ENCODE measurements at places on chromosomes 3 and 15.

DNA sequence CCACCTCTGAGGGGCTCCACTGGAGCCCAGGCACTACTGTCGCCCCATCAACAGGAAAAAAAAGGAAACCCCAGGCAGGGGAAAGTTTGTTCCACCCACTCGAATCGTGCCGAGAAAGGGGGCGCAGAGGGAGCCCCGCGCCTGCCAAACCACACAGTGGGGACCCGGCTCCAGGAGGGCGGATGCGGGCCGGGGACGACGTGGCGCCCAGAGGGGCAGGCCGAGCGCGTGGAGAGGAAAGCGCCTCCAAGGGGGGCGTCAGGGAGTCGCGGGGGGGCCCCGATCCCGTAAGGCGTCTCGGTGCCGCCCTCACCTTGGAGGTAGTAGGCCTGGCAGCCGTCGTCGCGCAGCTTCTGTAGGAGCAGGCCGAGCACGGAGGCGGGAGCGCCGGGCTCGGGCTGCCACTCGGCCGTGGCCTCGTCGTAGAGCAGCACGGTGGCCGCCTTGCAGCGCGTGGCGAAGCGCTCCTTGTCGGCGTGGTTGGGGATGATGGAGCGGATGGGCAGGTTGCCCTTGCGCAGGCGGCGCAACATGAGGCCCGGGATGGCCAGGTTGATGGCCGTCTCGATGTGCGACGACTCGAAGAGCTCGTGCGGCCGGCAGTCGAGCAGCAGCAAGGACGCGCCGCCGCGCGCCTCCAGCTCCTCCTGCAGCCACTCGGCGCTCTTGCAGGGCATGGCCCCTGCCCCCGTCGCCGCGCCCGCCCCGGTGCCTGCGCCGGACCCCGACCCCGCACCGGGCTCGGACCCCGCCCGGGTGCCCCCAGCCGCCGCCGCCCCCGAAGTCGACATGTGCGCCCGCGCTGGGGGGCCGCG, 627 bp downstream of the DUSP7 start:
- no peak for DNase-seq

GRCh38 chr3:138003069-138003468, 6.9 kb upstream of the CLDN18 start:
- no peak for DNase-seq

GRCh38 chr3:57007521-57008460, 52.7 kb upstream of the SPATA12 start:
- peak; percentile 34 for DNase-seq

DNA sequence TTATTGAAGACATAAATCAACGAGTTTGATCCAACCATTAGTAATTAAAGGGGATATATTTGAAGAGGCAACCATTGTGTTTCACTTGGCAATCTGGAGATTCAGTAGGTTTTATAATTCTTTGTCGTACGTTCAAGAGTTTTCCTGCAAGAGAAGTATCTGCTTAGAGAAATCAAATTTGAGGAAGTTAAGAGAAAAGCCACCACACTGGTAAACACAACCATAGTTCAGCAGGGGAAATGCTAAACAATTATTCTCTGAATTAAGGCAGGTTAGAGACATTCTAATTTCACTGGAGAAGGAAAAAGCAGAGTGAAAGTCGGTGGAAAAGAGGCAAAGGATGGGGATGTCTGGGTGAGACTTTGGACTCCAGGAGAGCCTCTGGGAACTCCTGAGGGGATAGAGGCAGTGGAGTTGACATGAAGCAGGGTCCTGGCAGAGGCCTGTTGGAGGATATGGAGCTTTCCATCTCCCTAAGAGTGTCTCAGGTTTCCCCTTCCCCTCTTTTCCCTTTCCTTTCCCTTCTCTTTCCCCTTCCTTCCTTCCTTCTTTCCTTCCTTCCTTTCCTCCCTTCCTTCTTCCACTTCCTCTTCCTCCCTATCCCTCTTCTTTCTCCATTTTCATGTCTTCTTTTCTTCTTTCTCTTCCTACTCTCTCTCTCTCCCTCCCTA, 26.5 kb downstream of the SPINK8 start:
- no peak for DNase-seq

GRCh38 chr3:134675726-134676256, 25.0 kb upstream of the KY start:
- DNase-seq: no peak

DNA sequence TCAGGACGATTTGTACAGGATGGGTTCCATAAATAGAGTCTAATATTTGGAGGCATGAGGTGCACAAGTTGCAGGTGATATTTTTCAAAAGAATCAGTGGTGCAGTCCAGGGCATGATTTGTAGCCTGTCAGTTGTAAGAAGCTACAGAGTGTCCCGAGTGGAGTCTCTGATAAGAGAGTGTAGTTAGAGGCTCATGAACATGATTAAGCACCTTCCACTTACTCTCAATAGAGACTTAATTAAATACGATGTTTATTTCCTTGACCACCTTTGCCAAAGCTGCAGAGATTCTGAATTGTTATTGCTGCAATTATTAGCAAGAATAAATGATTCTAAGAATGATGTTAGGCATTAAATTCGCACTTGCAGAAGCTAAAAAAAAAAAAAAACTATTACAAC, 218.4 kb upstream of the LRTM1 start:
- DNase-seq: no peak
